ENCODE measurements at places on chromosomes 2 and 18.

DNA sequence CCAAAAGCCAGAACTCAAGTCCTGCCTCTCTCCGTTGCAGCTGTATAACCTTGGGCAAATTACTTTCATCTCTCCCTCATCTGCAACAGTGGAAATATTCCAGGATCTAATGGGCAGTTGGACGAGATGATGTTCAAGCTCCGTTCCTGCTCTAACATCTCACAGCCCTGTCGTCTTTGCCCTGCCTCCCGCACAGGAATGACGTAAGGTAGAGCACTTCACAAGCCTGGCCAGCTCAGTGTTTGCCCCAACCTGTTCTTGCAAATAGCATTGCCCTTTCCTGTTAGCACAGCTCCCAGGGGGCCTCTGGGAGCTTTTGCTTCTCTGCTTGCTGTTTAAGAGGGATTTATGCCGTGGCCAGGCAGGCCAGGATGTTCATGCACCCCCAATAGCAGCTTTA, 107.9 kb downstream of the KLHL29 start:
- DNase-seq: peak; percentile 57

- no peak for DNase-seq
These were observed 76.7 kb downstream of the RND3 start for GRCh38 chr2:150410809-150411208.

DNA sequence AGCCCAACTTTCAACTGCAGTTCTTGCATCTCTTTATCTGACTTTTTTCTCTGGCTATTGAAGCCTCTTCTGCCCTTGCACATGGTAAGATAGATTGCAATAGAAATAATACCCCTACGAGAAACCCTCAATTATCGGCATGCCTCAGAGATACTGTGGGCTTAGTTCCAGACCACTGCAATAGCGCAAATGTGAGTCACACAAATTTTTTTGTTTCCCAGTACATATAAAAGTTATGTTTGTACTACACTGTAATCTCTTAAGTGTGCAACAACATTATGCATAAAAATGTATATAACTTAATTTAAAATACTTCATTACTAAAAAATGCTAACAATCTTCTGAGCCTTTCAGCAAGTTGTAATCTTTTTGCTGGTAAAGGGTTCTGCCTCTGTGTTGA, 124.7 kb downstream of the PDE1A start:
- no peak for DNase-seq

DNA sequence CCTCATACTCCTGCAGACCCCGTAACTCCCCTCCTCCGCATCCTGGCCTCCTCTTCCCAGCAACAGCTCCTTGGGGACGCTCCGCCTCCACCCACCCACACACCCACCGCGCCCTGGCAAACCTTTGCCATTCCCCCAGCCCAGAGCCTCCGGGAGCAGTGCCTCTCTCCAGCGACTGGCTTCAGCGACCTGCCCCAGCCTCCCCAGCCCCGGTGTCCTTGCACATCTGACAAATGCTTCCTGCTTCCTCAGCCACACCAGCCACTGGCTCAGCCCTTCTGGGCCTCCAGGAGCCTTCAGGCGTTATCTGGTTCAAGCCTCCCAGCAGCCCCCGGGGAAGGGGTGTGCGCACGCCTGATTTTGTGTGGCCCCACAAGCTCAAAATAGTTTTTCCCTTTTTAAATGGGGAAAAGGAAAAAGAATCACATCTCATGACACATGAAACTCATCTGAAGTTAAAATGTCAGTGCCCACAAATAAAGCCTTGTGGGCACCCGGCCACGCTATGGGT, 14.2 kb downstream of the ESPNL start:
- no peak for DNase-seq

GRCh38 chr2:197309691-197310231, 819 bp downstream of the ANKRD44 start:
- no peak for DNase-seq

GRCh38 chr2:217339753-217340152, 479.9 kb upstream of the TNP1 start:
- no peak for DNase-seq

DNA sequence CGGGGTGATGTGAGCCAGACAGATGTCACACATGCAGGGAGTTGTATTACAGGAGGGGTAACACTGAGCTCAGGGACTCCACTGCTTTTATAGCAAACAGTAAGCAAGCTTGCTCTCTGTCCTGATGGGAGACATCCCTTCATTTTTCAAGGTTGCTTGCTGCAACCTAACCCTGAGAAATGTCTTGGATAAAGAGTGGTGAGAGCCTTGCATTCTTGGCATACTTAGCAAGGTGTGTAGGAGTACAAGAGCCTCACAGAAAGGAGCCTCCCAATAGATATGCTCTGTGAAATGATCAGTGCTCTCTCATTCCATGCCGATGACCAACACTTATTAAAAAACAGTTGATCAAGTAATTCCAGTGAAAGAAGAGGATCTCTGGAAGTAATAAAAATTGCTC, 8.1 kb downstream of the PFN4 start:
- no peak for DNase-seq

GRCh38 chr2:135030826-135031225, 16.4 kb downstream of the MAP3K19 start:
- DNase-seq: no peak
